NCI-H226 (cell line): ENCODE measurements at places on chromosomes 3 and 15.
A peak's percentile ranks its signal among the peaks of the same experiment; 100 is the strongest.

DNA sequence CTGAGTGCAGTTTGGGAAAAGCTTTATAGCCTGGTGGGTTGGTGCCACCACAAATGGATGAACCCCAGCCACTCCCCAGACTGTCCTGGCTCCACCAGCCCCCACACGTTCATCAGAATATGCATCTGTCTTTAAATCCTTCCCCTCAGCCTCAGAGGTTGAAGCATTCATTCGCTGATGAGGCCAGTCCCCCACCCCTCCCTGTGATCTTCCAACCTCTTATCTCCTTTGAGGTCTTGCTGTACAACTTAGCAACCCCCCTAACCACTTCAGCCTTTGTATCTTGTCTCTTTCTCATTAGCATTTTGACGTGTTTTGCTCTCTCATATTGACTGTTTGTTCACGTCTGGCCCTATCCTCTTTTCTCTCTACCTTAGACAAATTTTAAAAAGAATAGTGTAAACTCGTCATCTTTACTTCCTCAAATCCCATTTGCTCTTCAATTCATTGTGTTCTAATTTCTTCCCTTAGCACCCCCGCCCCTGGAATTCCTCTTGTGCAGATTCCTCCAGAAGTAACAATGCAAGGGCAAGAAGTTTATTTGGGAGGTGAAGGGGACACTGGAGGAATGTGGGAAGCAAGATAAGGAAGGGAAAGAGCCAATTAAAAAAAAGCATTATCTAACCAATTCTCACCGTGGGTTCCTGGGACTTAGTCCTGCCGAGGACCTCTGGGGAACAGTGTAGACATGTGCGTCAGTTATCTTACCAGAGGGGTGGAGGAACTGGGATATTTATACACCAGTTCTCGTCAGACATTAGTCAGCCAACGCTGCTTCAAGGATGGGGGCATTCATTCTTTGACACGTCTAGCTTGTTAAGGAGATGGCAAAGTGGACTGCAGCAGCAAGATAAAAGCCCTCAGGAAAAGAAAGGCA lies 38.6 kb downstream of the MOBP start:
- peak; percentile 4 for DNase-seq

DNA sequence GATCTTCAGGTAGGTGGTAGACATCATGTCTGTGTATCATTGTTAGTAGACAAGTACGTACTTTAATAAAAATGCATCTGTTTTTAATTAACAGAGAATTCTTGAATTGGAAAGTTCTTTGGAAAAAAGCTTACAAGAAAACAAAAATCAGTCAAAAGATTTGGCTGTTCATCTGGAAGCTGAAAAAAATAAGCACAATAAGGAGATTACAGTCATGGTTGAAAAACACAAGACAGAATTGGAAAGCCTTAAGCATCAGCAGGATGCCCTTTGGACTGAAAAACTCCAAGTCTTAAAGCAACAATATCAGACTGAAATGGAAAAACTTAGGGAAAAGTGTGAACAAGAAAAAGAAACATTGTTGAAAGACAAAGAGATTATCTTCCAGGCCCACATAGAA lies 149.1 kb upstream of the LRRFIP2 start:
- DNase-seq = no peak

DNA sequence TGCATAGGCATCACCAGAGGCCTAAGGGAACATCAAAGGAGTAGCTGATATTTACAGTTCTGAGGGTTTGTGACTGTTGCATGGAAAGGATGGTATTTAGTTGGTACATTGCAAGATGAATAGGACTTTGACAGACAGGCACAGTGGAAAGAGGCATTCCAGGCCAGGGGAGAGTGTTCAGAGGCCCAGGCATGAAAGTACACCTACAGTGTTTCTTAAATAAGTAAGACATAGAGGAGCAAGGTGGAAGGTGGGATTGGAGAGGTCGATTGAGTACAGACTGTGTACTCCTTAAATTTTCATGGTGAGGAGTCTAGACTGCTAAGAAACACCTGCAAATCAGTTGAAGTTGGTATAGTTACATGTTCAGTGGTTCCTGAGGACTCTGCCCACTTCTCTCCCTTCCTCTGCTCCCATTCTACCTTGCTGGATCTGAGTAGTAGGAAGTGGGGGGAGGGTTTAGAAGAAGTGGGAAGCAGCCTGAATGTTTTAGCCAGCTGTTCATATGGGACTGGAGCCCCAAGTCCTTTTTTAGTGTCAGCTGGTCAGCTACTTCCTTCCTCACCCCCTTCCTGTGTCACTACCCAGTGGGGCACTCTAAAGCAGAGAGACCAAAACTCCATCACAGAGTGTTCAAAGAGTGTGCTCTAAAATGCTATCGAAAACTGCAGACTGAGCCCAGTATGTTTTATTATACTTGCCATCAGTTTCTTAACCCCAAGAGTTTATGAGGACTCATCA lies 14.0 kb downstream of the KLHL18 start:
- DNase-seq = no peak

- DNase-seq = no peak
Measured at GRCh38 chr3:22661121-22661700, 541.9 kb upstream of the UBE2E2 start.

DNA sequence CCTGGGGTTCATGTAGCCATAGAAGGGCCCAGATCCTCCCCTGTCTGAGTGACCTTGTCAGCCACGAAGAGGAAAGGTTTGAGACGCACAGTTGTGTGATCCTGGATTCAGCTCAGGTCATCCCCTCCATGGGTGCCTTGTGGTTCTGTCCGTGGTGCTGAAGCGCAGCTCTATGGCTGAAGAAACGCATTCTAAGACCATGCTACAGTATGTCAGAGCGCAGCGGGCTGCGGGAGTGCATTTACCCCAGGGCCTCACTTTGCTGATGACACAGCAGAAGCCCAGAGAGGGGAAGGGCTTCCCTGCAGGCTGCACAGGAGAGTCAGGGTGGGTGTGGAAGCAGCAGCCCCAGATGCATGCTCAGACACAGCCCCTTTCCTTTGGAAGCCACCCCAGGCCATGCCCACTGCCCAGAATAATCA lies 68.8 kb upstream of the IQSEC1 start:
- DNase-seq = peak; percentile 43

DNA sequence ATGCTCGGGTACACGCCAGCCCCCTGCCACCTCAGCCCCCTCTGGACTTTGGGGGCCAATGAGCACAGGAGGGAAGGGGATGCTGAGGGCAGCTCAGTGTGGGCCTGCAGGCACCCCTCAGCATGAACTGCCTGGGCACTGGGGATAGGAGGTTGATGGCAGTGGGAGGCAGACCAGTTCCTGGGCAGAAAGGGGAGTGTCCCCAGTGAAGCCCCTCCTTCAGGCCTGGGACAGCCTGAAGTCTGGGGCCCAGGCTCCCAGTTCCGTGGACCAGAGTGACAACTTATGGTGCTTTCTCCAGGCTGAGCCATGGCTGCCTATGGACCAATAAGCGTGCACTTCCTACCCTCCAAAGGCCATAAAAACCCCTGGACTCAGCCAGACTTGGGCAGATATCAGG lies 63.3 kb upstream of the IMPG2 start:
- DNase-seq = no peak

- peak; percentile 11 for DNase-seq
Measured at GRCh38 chr15:98085003-98085639, 124.6 kb downstream of the ARRDC4 start.

DNA sequence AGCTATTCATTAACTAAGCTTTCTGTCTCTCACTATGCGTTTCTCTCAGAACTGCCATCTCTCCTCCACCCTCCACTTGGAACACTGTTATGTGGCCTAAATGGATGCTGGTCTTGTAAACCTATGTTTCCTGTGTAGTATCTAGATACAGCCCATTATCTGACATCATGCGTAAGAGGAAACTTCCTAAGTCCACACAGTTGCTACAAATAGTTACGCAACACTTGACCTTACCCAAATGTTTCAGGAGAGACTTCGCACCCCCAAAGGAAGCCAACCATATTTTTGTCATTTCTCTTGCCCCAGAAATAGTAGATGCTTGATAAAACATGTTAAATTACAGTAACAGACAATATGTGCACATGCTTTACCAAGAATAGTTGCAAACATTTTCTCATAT lies 87.2 kb upstream of the TPRG1 start:
- no peak for DNase-seq

DNA sequence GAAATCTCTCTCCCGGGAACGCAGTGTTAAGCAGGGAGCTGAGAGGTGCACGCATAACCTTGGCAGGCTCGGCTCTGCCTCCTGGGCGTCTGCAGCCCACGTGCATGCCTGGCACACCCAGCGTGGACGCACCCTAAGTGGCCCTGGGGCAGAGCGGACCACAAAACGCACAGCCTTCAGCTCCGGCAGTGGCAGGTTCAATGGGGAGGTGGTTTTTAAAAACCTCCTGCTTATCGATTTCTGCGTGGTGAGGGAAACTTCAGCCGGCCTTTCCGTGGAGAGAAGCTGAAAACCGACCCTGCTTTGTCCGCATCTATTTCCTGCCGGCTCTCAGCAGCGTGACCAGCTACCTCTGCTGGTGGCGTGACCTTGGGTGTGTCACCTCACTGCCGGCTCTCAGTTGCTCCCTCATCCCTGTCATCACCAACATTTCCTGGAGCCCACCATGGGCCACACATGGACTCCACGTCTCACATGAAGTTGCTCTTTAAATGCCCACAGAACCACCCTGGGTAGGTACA lies 134.8 kb upstream of the MEF2A start:
- no peak for DNase-seq

GRCh38 chr15:95169541-95170459 lies 938.4 kb downstream of the MCTP2 start:
- no peak for DNase-seq

DNA sequence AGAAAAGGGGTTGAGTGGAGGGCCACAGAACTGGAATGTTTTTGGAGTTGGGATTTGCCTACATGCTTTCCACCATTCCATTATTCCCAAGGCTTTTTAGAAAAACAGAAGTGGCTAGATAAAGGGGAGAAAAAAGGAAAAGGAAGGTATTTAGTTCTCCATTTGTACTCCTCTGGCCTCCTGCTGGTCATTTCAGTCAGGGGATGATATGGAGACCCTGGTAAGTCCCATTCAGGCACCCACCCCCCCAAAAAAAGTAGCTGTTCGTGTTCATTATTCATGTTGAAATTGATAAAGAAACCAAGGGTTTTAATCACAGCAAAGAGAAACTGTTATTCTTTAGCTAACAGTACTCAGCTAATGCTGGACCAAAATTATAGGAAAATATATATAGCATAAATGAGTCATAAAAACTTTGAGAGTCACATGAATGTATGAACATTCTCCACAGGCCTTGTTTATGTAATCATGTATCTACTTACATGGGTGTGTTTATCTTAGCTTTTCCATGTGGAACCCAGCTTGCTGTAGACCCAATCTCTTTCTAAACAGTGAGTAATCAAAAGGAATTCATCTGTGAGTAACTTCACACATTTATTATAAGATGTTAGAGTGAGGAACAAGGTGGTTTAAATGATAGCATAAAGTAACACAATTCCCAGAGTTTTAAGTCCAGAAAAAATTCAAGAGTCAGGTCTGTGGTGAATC lies 167.2 kb downstream of the KCNMB2 start:
- DNase-seq = peak; percentile 88

- DNase-seq = no peak
Measured at GRCh38 chr3:155917781-155918180, 47.3 kb downstream of the GMPS start.

GRCh38 chr3:181698263-181698954 lies 13.3 kb upstream of the SOX2 start:
- DNase-seq = no peak

DNA sequence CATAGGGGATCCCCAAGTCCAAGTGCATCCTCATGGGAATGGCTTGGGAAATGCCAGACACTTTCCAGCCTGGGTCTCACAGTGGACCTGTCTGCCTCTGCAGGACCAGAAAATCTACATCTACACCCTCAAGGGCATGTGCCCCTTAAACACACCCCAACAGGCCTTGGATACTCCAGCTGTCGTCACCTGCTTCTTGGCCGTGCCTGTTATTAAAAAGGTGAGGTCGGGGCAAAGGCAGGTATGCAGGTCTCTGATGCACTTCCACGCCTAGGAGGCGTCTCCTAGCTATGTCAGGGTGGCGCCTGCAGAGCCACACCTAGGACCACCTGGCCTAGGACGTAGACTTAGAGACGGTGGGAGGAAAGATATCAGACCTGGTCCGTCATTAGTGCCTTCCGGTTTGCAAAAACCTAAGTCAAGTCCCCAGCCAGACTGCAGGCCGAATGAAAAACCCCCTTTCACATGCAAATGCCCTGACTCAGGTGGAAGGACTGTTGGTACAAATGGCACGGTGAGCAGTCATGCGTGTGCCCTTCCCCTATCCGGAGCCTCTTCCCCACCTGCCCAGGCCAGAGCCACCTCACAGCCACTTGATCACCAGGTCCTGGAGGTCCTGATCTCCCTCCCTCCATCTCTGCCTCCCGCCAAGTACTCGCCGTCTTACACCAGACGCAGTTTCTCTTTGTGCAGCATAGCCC lies 143.5 kb downstream of the LRRK1 start:
- no peak for DNase-seq

GRCh38 chr3:114619771-114620170 lies 325.9 kb downstream of the TIGIT start:
- no peak for DNase-seq

DNA sequence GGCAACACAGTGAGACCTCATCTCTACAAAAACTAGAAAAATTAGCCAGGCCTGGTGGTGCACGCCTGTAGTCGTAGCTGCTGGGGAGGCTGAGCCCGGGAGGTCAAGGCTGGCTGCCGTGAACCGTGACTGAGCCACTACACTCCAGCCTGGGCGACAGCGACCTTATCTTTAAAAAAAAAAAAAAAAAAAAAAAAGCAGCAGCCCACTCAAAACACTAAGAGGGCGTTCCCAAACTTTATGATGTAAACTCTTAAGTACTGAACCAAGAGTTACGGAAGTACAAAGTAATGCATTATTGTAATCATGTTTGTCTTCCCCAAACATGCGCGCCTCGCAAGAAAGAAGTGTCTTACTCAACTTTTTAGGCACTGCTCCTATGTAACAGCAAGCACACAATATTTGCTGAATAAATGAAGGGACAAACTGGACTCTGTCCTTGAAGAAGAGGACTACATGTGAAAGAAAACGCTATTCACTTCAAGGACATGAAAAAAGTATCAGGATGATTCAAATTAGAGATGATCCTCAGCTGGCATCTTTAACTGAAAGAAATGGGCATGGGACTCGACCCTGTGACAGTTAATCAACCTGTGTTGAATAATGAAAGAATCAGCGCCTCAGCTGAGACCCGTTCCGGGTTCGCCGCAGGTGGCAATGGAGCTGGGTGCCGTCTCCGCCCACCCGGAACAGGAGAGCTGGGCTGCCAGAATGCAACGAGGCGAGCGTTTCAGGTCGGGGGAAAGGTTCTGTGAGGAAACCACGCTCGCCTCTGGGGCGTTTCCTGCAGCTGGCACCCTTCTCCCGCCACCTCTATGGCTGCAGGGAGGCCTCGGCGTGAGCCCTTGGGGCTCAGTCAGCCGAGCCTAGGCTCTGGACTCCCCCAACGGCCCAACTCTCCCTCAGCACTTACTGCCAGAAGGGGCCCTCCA lies 718 bp downstream of the SPG11 start:
- peak; percentile 78 for DNase-seq
